ENCODE measurements at places on chromosomes 4 and X.

DNA sequence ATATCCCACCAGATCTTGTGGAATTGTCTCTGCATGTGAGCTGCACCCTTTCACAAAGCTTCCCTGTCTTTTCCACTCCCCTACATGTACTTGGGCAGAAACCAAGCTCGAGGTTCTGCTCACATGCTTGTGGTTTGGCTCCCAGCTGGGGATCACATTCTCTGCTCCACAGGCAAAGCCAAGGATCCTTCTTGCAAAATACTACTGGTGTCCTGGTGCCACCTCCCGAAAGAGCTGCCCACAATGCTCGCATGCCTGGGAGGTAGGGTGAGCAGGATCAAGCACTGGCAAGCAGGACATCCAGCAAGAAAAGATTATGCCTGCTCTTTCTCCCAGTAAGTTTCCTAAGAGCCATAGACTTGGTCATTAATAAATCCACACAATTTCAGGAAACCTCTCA is 45.1 kb upstream of the PPARGC1A start:
- peak; percentile 90 for DNase-seq

GRCh38 chrX:129932821-129933321 is 26.9 kb downstream of the UTP14A start:
- DNase-seq = no peak

DNA sequence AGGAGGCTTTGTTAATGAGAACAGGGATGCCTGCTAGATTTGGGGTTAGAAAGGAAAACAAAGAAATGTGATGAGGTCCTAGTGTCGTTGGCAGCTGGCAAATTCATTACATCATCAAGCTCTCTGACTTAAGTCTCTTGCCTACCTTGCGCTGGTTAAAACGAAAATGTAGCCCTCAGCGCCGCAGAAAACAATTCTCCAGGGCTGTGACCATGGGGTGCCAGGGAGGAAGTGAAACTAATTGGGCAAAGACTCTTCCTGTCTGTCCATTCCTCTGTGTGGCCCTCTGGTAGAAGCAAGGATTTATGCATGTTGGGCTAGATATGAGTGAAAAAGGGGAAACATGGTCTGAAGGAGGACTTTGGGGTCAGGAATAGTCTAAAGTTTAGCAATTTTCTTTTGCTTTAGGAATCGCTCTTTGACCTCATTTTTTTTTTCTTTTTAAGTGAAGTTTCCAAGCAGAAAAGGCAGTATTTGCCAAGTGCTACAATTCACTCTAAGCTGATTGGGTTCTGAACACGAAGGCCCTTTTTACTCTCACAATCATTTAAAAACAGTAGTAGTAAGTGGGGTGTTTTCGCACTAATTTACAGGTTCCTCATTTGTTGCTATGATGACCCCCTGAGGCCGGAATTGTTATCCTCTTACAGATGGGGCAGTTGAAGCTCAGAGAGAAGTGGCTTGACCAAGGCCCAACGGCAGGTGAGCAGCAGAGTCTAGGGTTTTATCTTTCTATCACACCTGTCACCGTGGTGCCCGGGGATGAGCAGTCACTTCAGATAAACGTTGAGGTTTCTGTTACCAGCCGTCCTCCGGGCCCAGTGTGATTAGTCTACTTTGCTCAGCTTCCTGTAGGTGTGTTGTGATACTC is 27.3 kb upstream of the CHRNA9 start:
- DNase-seq = no peak

GRCh38 chrX:113743069-113743468 is 840.8 kb upstream of the HTR2C start:
- no peak for DNase-seq

- DNase-seq = peak; percentile 11
These were observed 55.1 kb upstream of the INPP4B start for GRCh38 chr4:142901166-142901662.

DNA sequence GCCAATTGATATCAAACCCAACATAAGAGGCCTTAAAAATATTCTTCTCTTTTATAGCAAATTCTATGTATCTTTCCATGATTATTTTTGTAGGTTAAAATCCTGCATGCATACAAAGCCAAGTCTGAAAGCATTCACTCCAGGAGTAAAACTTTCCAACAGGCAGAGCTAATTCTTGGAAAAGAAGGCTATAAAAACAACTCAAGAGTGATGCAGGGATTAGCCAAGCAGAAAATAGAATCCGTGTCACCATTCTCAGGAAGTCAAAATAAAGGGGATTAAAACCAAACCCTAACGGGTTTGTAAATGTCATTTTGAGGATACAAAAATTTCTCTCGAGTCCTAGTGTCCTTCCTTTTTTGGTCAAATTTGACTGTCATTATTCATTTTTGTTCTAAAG is 412.4 kb downstream of the DMD start:
- DNase-seq = no peak

GRCh38 chrX:784829-785228 is 154.2 kb downstream of the SHOX start:
- DNase-seq = no peak

- DNase-seq = no peak
These were observed 309.2 kb downstream of the EVC2 start for GRCh38 chr4:5399124-5399523.

- peak; percentile 20 for DNase-seq
These were observed 91.0 kb downstream of the SHROOM4 start for GRCh38 chrX:50723006-50723405.

GRCh38 chrX:130974323-130974722 is 71.3 kb upstream of the ENOX2 start:
- DNase-seq = peak; percentile 46

GRCh38 chrX:114334473-114334982 is 249.4 kb upstream of the HTR2C start:
- DNase-seq = no peak

DNA sequence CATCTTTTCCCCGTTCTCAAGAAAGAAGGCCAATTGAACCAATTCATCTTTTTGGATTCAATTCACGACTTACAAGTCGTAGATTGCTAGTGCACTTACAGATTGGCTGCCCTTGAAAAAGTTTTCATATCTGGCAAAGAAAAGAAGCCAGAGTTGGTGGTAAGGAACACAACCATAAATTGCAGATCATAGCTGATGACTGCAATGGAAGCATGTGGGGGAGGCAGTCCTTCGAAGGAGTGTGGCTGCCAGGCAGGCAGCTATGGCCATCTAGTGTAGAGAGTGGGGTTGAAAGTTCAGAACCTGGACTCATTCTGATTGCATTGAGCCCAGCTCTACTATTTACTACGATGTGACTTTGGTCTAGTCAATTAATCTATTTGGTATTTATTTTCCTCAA is 4.5 kb downstream of the GPM6A start:
- no peak for DNase-seq

DNA sequence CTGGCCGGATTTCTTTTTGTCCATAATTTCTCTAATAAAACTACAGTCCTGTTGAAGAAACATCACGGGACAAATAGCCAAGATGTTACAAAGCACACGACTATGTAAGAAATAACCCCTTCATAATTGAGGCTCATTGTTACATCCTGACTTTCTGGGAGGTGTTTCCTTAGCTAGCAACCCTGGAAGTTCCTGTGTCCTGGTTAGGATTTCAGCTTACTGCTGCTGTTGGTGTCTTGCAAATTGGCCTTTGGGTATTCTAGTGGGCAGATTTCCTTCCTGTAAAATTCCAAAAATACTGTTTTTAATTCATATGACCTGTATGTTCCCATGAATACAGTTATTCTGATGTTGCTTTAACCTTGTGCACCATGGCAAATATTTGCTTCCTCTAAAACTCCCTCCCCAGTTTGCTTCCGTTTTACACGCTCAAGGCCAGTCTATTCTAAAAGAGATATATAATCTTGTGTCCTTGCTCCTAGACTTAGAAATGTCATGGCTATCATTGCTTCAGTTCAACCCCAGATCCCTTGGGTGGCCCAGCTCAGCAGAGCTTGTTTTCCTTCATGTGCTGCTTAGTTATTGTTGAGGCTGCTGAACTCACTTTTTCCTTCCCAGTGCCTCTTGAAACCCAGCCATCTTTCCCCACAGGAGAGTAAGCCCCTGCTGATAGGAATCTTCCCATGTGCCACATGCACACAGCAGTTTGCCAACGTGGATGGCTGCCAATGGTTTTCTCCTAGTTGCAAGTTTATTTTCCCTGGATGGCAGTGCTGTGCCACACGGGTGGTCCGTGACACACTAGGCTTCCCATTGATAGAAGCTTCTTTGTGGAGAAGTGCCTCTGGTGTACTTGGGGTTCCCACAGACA is 75.8 kb downstream of the TSPAN7 start:
- DNase-seq = no peak

All from RCC 7860 (cell line).